ENCODE measurements at places on chromosomes 6 and 20.
A peak's percentile ranks its signal among the peaks of the same experiment; 100 is the strongest.

DNA sequence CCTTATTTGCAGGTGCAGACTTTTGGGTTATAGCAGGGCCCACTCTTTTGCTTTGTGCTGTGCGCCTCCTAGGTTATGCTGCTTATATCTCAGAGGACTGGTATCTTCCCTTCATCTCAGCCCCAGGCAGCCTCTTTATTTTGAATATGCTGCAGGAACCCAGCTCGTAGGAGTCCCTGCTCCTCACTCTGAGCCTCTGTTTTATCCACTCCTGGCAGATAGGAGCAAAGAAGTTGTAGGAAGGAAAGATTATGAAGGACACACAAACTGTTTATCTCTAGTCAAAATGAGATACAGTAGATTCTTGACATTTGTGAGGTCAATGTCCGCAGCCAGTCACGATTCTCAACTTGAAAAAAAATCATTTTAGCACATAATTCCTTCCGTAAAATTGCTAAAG lies 15.6 kb downstream of the L3MBTL3 start:
- DNase-seq: no peak

- no peak for DNase-seq
Measured at GRCh38 chr6:25041485-25042035, 105.8 kb upstream of the RIPOR2 start.

DNA sequence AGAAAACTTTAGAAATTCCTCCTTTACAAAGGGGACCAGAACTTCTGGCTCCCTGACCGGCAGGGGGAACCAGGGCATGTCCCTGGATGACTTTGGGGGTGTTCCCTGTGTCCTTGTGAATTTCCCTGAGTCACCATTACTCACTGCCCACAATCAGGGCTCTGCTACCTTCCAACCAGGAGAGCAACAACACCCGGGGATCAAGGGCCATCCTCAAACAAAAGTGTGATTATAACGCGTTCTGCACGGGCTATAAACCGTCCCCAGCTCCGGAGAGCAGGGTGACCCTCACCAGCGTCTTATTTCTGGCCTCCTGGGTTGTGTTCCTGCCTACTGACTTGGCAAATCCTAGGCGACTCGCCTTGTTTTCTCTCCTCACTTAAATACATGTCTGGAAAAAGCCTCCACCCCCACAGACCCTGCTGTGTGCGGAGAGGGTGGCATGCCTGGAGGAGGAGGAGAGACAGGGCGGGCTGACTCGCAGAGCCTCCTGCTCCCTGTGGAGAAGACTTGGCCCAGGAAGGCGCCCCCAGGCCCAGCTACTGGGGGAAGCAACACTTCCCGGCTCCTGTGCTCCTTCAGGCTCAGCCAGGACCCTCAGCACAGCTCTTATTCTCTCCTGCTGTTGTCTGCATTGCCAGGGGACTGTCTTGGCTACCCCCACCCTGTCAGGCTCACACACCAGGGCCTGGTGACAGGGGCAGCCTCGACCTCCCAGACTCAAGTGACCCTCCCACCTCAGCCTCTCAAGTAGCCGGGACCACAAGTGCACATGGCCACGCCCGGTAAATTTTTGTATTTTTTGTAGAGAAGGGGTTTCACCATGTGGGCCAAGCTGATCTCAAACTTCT lies 54.1 kb downstream of the FGD2 start:
- DNase-seq: no peak

DNA sequence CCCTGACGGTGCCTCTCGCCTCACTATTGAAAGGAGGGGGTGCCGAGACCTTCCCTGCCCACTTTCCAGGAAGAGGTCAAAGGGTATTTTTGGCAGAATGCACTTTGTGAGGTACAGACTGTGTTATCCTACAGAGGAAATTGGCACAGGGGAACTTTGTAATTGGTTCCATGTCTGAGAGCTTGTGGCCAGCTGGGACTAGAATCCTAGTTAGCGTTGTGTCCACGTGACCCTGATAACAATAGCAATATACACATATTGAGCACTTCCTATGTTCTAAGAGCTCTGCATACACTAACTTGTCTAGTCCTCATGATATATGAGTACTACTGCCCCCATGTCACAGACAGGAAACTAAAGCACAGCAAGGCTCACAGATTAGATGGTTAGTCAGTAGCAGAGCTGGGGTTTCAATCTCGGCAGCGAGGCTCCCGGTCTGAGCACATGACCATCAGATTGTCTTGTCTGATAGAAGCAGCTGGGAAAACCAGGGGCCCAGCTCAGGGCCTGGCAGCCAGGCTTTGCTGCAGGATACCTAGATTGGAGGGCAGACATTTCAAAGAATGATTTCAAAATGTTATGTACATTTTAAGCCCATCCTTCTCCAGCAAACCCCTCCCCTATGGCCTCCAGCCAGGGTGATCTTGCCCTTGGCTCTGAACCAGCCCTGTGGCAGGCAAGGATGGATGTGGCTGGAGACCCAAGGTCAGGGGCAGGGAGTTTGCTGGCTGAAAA lies 1.4 kb downstream of the MAPK13 start:
- peak; percentile 35 for DNase-seq

DNA sequence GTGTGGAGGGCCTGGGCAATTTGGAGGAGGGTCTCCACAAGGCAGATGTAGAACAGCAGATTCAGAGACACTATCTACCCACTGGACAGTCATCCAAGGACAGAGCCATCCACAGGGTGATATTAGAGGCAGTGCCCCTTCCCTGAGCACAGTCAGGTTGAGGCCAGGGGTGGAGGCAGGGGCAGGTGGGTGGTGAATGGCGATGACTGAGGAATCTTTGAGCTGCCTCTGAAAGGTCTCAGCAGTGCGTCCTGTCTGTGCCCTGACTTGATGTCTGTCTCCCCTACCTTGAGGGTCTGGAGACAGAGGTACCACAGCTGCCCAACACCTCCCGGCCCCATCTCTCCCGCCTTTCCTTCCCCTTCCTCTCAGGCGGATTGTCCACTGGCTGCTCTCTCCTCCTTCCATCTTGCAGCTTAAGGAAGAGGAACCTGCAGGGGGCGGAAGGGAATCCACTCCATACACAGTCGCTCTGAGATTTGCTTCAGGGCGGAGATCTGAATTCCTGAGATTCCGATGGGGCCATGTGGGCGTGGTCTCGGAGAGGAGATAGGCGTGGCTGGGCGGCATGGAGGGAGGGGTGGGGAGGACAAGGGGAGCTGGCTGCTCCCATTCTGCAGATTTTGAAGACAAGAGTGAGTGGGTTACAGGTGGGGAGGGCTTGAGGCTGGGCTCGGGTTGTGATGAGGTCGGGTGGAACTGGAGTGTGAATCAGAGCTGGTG lies 1.7 kb downstream of the MUCL3 start:
- DNase-seq: no peak

DNA sequence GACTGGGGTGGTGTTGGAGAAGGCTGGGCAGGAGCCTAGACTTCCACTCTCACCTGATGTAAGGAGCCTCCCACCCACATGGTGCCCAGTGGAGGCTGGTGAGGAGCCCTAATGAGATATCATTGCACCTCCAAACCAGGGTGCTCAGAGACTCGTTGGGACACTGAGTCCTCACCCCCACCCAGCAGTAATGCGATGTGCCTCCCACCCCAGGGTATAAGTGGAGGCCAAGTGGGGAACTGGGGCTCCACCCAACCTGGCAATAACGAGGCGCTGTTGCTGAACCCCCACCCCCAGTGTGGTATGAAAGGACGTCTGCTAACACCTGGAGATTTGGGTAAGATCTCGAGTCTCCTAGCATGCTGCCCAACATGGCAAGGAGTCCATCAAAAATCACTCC lies 510.2 kb downstream of the PREX1 start:
- DNase-seq: no peak

GRCh38 chr6:168538892-168539811 lies 98.2 kb downstream of the SMOC2 start:
- DNase-seq: no peak

DNA sequence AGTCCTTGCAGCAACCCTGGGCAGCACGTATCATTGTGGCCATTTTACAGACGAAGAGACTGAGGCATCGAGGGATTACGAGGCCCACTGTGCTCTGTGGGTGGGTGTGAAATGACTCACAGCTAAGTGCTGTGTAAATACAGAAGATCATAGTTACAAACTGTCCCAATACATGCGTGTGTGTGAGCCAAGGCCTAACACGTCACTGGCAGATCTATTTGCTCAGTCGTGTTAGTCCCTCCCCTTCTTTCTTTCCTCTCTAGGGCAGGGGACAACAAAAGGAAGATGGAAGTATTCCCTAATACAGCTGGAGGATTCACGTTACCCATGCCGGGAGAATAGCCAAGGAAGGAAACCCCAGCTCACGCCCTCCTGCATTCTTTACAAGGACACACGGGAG lies 175.9 kb downstream of the CDC5L start:
- DNase-seq: no peak

DNA sequence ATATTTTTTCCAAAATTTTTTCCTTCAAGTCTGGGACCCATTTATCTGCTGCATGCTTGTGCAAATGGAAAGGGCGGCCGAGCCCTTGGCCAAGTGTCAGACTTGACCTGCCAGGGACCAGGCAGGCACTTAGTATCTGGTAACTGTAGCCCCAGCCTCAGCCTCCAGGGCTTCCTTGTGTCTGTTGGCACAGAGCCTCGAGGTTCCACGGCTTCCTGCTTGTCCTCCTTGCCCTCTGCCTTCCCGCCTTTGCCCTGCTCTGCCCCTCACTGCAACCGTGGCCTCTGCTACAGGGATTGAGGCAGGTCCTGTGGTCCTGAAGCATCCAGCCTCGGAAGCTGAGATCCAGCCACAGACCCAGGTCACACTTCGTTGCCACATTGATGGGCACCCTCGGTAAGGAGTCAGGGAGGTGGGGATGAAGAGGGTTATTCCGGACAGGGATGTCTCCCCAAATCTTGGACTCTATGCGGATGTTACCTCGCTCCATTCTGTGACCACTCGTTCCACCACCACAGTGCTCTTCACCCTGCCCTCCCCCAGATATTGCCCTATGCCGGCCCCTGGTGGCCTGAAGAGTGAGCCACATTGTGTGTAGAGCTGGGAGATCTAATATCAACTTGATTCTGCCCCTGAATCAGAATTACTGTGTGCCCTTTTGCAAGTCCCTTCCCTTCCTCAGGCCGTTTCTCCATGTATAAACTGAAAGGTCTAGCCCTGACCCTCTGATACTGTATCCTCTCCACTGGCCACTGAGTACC lies 41.5 kb upstream of the SRF start:
- no peak for DNase-seq

GRCh38 chr6:113856375-113856624 lies 845 bp upstream of the MARCKS start:
- no peak for DNase-seq

DNA sequence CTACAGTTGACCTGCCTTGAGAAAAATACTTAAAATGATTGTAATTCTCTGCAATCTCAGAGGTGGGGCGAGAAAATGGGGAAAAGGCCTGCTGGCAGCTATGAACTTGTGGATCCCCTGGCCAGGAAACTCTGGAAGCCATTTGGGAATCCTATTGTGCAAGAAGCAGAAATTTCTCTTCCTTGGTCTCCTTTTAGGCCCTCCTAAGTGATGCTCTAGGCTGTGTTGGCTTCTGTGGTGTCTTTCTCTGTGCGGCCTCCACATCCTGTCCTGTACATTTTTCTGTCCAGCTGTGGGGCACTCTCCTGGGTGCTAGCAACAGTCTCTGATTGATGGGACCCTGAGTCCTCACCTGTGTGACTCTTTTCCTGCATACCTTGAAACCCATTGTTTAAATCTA lies 290.9 kb downstream of the FARS2 start:
- DNase-seq: no peak

GRCh38 chr6:154247119-154247861 lies 109.3 kb downstream of the IPCEF1 start:
- DNase-seq: no peak

- no peak for DNase-seq
Measured at GRCh38 chr6:2523061-2523460, 227.7 kb downstream of the MYLK4 start.

DNA sequence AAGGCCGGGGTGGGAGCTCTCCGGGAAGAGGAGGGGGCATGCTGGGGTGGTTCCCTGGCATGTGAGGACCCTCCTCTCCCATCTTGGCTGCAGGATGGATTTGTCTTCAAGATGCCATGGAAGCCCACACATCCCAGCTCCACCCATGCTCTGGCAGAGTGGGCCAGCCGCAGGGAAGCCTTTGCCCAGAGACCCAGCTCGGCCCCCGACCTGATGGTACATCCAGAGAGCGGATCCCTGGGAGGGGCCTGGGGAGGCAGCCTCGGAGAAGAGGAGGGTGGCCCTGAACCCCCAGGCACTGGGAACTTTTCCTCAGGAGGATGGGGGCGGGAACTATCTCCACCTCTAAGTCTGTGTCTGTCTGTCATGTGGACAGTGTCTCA lies 4.8 kb downstream of the CDC25B start:
- DNase-seq: no peak

DNA sequence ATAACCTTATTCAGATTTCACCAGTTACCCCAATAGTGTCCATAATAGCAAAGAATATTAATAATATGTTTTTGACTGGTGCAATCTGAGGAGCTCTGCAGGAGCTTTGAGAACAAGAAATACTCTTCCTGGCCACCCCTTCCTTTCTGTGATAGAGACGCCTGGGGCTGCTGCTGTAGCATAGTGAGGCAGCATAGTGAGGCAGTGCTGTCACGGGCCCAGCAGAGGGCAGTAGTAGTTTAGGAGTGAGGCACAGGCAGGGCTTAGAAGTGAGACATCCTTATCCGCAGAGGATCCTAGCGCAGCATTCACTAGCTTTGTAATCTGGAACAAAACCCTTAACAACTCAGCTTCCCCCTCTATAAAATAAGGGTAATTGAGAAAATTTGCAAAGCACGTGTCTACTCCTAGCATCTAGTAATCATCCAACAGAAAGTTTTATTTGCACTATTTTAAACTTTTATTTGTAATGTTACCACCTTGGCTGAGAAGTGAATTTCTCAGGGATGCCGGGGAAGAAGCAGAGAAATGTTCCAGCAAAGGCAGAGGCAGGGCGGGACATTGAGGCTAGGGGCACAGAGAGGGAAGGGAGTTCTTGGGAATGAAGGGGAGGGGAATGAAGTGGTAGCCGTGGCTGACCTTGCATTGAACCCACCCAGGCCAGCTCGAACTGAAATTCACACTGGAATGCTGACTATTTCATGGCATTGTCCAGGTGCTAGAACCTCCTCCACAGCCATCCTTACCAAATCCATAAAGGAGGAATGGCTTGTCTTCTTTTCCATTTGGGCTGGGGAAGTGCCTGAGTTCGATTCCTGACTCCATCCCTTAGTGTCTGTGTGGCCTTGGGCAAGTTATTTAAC lies 78.8 kb downstream of the CDS2 start:
- peak; percentile 46 for DNase-seq

- DNase-seq: no peak
Measured at GRCh38 chr20:58616411-58616810, 34.7 kb upstream of the STX16 start.

GRCh38 chr20:43787937-43788336 lies 61.1 kb upstream of the GTSF1L start:
- DNase-seq: no peak

DNA sequence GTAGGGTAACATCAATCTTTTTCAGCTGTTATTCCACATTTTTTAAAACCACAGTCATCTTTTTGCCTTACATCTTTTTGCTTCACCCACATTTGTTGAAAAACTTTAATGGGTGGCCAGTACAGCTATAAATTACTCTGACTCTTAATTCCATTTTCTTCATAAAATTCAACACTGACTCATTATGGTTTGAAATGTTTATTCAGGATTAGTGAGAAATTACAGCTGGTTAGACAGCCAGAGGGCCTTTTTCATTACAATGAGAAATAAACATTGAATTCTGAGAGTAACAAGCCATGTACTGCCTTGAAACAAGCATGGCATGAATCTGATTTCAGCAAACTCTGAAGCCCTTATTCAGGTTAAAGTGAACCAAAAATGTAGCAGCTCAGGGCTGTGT lies 19.5 kb downstream of the NDUFAF4 start:
- no peak for DNase-seq

- DNase-seq: no peak
Measured at GRCh38 chr6:29537714-29538403, 21.7 kb downstream of the UBD start.
